GM12865 (cell line): ENCODE measurements at places on chromosomes 2 and 18.

- DNase-seq, result no peak
Measured at GRCh38 chr18:35159782-35160181, 81.1 kb upstream of the ZNF397 start.

- DNase-seq, result no peak
Measured at GRCh38 chr2:1011006-1011405, 60.4 kb downstream of the SNTG2 start.

GRCh38 chr2:162636206-162636728 lies 202.3 kb downstream of the KCNH7 start:
- no peak for DNase-seq

GRCh38 chr2:47056868-47057686 lies 98.0 kb downstream of the STPG4 start:
- DNase-seq, result no peak

DNA sequence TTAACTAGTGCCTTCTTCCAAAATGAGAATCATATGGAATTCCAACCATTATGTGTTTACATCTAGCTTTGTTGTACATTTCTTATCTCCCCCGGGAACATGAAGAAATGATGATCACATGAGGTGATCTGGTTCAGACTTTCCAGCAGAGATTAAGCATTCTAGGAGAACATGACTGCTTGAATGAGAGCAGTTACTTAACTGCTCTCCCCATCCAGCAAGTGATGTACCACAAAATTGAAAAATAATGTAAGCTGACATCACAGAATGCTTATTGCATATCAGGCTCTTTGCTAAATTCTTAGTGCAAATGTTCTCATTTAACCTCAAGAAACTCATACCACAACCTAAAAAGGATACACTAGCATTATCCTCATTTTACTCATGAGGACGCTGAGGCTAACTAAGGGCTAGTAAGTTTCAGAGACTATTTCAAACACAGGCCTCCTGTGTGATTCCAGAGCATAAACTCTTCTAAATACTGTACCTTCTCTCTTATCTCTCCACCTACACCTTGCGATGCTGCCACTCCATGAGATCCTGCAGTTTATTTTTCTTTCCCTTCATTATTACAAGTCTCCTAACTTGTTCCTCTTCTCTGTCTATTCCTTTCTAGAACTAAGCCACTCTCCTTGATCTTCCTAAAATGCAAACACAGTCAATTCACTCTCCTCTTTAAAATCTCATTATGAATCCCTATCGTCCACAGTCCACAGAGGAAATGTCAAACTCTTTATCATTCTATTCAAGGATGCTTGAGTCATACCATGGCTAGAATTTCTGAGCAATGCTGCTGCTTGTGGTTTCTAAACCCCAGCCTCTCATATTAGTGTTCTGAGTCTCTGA lies 1224.8 kb upstream of the ZEB2 start:
- peak; percentile 35 for DNase-seq

GRCh38 chr2:181380581-181380980 lies 76.6 kb upstream of the ITGA4 start:
- no peak for DNase-seq

GRCh38 chr2:224156436-224156835 lies 117.3 kb upstream of the SERPINE2 start:
- no peak for DNase-seq

DNA sequence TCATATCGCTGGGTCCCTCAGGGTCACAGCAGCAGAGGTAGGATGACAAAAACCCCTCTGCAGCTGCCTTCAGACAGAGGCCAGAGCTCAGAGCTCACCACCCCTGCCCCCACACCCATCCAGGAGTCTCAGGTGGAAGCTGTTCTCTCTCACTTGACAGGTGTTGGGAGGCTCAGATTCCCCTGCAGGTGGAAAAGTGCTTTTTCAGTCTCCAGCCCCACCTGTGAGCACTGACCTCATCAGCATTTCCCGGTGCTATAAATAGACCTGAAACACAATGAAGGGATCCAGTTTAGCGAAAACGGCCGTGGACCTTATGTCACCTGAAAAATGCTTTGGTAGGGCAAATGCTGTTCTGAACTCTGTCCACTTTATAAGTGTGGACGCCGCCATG lies 254.9 kb downstream of the NDUFA10 start:
- DNase-seq, result no peak

GRCh38 chr2:29000956-29001355 lies 19.9 kb downstream of the TOGARAM2 start:
- no peak for DNase-seq

- DNase-seq, result no peak
Measured at GRCh38 chr2:26454561-26455001, 23.3 kb downstream of the OTOF start.

- no peak for DNase-seq
Measured at GRCh38 chr18:11521853-11522252, 87.5 kb upstream of the SLC35G4 start.

GRCh38 chr18:44792456-44793061 lies 111.9 kb downstream of the SETBP1 start:
- no peak for DNase-seq

DNA sequence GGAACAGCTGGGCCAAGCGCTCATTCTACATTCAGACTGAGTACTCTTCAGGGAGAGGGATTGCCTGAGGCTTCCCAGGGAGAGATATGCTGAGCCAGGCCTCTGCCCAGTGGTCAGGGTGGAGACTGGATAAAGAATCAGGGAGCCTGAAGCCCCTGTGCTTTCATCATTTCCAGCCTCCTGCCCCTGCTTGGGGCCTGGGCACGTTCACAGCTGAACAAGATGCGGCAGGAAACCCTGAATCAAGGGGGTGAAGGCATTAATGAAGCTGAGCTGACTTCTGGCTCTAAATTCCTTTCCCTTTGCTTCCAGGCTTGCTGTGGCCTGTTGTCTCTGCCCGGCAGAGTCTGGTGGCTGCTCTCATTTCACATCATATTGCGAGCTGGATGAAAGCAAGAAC lies 35.0 kb downstream of the RPL37A start:
- no peak for DNase-seq

GRCh38 chr2:80396276-80396675 lies 91.7 kb upstream of the LRRTM1 start:
- DNase-seq, result no peak

DNA sequence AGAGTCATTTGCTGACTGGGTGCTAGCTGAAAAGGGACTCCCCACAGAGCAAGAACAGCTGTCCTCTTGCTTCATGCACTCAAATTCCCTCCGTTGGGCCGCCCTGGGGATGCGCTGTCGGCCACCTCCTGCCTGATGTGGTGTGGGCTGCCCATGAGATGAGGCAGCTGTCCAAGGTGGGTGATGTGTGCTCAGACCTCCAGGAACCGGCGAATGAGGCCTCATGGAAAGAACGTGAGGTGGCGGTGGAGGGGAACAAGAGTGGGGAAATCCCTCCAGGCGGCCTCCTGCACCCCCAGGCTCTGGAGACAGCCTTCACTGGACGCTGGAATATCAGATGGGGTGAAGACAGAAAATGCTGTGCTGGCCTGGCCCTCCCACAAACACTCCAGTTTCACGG lies 79.8 kb downstream of the LONRF2 start:
- peak; percentile 22 for DNase-seq

GRCh38 chr2:67476809-67477790 lies 80.0 kb downstream of the ETAA1 start:
- DNase-seq, result peak; percentile 27

DNA sequence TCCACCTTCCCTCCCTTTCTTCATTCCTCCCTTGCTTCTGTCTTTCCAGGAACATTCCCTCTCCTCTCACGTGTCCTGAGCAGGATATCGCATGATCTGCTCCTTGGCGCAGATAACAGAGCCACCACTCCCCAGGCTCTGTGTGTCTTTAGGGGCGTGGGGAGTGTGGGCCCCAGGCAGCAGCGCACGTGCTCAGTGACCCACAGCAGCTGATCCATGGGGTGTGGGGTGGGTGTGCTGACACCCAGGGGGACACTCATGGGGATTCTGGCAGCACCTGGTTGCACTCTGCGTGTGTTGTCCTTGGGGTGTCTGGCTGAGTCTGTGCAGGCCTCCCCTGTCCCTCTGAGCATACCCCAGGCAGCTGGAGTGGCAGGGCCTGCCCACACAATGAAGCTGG lies 9.9 kb upstream of the FOSL2 start:
- no peak for DNase-seq

GRCh38 chr2:156129227-156129626 lies 203.3 kb downstream of the NR4A2 start:
- DNase-seq, result no peak

- peak; percentile 71 for DNase-seq
Measured at GRCh38 chr2:58350484-58350883, 109.4 kb upstream of the FANCL start.

GRCh38 chr2:10820562-10820961 lies 8.0 kb upstream of the PDIA6 start:
- DNase-seq, result no peak

- DNase-seq, result peak; percentile 36
Measured at GRCh38 chr2:42917425-42917927, 125.1 kb upstream of the HAAO start.

DNA sequence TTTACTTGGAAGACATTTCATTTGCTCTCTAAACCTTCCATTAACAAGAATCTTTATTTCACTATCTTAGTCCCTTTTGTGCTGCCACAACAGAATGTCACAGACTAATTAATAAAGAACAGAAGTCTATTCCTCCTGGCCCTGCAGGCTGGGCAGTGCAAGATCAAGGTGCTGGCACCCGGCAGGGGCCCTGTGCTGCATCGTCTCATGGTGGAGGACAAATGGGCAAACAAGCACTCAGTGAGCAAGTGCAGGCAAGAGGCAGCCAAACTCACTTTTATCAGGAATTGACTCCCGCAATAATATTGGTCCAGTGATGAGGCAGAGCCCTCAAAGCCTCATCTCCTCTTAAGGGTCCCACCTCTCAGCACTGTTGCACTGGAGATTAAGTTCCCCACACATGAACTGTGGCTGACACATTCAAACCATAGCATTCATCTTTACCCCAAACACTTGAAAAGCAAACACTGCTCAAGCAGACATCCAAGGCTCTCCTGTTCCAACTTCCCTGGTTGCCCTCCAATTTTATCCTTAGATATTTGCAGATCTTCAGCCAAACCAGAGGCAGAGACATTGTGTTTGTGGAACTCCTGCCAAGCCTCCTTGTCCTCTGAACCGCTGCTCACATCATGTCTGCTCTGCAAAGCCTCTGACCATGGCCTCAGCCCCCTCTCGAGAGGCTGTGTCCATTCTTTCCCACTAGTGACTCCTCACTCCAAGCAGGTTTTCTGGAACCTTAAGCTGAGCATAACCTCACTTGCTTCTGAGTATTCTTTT lies 404.4 kb upstream of the SOX11 start:
- no peak for DNase-seq

DNA sequence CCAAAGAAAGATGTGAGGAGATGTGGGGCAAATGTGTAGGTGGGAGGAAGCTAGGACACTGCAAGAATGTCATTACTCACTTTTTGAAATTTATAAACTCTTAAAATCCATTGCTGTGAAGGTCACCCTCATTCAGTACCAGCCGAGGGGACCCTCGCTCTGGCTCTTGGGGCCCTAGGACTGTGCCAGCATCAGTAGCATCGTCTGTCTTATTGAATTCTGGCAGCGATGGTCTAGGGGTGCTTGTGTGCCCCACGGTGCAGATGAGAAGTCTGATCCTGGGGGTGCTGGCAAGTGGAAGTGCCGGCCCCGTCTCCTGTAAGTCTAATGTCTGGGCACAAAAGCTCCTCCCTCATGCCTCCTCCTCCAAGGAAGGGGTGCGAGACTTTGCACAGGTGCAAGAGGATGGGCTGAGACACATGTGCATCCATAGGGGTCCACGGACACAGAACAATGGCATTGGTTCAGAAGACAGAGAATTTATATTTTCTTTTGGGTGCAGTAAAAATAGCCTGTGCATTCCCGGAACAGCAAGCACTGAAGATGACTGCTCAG lies 266.7 kb upstream of the HDAC4 start:
- no peak for DNase-seq

DNA sequence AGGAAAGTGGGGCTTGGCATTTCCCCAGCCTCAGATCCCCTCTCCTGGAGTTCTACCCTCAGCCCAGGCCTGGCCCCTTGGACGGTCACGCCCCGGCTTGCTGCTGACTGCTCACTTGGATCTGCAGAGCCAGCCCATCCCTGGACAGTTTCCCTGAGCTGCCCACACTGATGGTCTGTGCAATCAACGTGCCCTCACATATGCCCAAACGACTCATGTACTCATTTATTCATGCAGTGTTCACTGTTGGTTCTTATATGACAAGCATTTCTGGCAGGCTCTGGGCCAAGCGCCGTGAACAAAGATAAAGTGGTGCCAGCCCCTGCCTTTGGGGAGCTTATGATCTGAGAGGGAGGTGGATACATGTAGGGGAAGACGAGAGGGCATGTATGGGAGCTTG lies 20.3 kb upstream of the GLI2 start:
- DNase-seq, result no peak

DNA sequence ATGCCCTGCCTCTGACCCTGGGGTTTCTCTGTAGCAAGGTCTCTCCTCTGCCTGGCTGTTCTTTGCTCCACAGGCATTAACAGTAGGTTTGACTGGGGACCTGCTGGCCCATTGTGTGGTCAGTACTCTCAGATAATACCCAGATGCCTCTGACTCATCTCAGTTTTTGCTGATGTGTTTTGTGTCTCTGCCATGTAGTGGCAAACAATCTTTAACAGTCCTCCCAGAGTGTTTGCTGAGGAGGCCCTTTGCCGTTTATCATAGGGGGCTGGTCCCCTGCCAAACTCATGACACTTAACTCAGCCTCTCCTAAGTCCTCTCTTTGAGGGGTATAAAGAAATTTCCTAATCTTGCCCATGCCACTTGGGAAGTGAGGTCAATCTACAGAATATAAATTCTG lies 793.7 kb upstream of the FANCL start:
- DNase-seq, result no peak

GRCh38 chr2:43133336-43133707 lies 93.1 kb downstream of the ZFP36L2 start:
- DNase-seq, result no peak

- DNase-seq, result no peak
Measured at GRCh38 chr2:69668598-69668997, 25.1 kb upstream of the AAK1 start.

DNA sequence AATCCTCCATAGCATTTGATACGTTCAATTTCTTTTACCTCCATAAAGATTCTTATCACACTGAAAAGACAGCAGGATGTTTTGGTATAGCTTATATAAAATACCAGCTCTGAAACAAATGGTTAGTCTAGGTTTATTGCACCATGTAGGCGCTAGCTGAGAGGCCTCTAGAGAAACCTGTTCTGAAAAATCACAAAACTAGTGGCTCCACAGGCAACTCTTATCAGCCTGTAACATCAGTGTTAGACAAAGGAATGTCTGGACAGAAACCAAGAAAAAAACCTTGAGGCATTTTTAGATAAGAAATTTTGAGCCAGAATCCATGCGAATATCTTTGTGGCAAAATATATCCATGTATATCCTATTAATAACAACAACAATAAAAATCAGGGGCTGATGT lies 440.4 kb upstream of the MAP2 start:
- DNase-seq, result no peak

DNA sequence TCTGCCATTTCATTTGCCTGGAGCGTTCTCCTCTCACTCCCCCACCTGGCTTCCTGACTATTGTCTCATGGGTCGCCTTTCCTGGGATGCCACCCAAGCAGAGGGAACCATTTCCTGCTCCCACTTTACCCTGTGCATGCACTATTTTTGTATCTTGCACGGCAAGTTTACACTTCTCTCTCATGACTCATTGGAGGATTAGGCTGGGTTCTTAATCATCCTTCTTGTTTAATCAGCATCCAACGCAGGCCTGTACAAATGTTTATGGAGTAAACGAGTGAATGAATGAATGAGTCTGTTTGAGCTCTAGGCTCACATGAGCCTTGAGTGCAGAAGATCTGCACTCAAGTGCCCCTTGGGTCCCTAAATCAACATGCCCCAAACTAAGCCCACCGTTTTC lies 3.8 kb upstream of the ARHGAP25 start:
- no peak for DNase-seq

GRCh38 chr2:137939026-137939425 lies 25.2 kb upstream of the HNMT start:
- no peak for DNase-seq

GRCh38 chr2:218981881-218982585 lies 3.0 kb downstream of the FEV start:
- DNase-seq, result no peak
